ENCODE measurements at places on chromosomes 13 and 19. TPM values are rescaled to one million over a fixed set of nuclear protein-coding genes. Genes with fewer than 3 reads are reported as not detected.
A peak's percentile ranks its signal among the peaks of the same experiment; 100 is the strongest.

GRCh38 chr19:46298479-46299003, 1.7 kb downstream of the HIF3A start:
- peaks cover 7% of the 10 kb centered on the region for H3K4me1 ChIP-seq
- H3K27me3 ChIP-seq = peaks cover 42% of the 10 kb centered on the region
- DNase-seq = no peak

DNA sequence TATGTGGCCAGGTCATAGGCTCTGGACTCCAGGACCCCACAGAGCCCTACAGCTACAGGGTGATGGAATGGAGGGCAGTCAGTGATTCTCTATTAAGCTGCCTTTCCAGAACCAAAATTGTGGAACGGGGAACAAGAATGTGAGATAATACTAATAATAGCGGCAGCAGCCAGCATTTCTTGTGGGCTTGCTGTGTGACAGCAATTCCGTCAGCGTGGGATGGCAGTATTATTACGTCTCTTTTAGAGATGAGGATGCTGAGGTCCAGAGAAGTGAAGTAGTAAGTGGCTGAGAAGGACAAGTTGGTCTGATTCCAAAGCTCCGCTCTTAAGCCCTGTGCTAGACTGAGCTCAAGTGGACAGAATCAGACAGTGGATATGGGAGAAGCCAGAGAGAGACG, 24.4 kb downstream of the GRIK5 start:
- no peak for DNase-seq
- no peaks in the 10 kb centered on the region for H3K27me3 ChIP-seq
- H3K27ac ChIP-seq = no peak overlapping the region
- H3K36me3 ChIP-seq = no peaks in the 10 kb centered on the region
- no peak overlapping the region for H3K4me3 ChIP-seq

DNA sequence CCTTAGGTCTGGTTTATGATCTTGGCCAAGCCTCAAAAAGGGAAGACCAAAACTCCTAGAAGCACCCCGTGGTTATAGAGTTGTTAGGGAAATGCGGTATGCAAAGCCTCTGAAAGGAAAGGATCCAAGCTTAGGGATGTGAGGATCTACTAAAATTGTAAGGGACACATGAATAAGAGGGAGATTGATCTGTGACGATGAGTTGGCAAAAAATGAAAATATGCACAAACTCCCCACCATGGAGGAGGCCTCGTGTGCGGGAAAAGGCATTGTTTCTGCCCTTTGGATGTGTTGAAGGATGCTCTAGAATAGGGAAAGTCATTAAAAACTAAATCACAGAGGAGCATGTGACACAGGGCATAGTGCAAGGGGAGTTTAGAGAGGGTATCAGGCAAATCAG, 88.7 kb upstream of the UBL3 start:
- no peaks in the 10 kb centered on the region for H3K36me3 ChIP-seq
- H3K27me3 ChIP-seq = no peaks in the 10 kb centered on the region
- H3K4me3 ChIP-seq = no peak overlapping the region
- no peak for DNase-seq
- no peak overlapping the region for H3K27ac ChIP-seq

GRCh38 chr19:34228762-34229161, 25.6 kb upstream of the GARRE1 start:
- H3K4me1 ChIP-seq = peaks cover 22% of the 10 kb centered on the region
- H3K27ac ChIP-seq = no peak overlapping the region
- no peaks in the 10 kb centered on the region for H3K27me3 ChIP-seq
- no peak overlapping the region for H3K4me3 ChIP-seq
- no peak for DNase-seq

- peak overlapping the region; percentile 97 for H3K4me3 ChIP-seq
- H3K36me3 ChIP-seq = peaks cover 8% of the 10 kb centered on the region
- H3K27me3 ChIP-seq = no peaks in the 10 kb centered on the region
- peaks cover 32% of the 10 kb centered on the region for H3K4me1 ChIP-seq
Measured at GRCh38 chr19:49666120-49666444, 349 bp downstream of the BCL2L12 start.

GRCh38 chr19:5003781-5004180, 34.9 kb downstream of the KDM4B start:
- H3K4me3 ChIP-seq = no peak overlapping the region
- peaks cover 38% of the 10 kb centered on the region for H3K4me1 ChIP-seq
- H3K27ac ChIP-seq = no peak overlapping the region
- no peak for DNase-seq
- H3K36me3 ChIP-seq = peaks cover 8% of the 10 kb centered on the region
- H3K27me3 ChIP-seq = no peaks in the 10 kb centered on the region

DNA sequence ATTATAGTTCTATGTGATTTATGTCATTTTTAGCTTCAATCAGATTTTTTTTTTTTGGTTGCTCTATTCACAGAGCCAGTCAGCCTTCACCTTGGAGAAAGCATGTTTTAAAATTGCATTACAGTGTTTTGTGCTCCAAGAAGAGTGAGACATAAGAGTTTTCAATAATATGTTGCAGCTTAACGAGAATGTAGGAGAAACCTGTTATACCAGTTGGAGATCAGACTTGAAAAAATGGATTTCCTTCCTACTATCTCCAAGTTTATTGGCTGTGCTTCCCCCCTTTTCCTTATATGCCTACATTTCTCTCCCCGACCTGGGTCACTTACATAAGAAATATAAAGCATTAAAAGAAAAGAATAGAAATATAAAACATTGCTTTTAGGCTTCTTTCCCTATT, 123.9 kb upstream of the ARGLU1 start:
- no peak for DNase-seq
- no peaks in the 10 kb centered on the region for H3K4me1 ChIP-seq
- no peak overlapping the region for H3K4me3 ChIP-seq
- H3K27me3 ChIP-seq = no peaks in the 10 kb centered on the region

DNA sequence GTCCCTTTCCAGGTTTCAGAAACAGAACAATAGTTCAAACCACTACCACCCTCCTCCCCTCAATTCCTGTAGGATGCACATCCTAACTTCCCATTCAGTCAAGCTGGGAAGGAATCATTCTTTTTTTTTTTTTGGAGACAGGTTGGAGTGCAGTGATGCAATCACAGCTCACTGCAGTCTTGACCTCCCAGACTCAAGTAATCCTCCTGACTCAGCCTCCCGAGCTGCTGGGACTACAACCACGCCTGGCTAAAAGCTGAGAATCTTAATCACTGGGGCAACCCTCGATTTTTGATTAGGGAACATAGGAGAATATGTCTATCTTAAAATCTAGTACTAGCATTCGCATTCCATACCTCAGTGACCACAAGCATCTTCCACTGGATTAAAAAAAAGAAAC, 146.2 kb downstream of the ABCC4 start:
- H3K4me1 ChIP-seq = peaks cover 1% of the 10 kb centered on the region
- no peak overlapping the region for H3K4me3 ChIP-seq
- DNase-seq = no peak
- no peaks in the 10 kb centered on the region for H3K36me3 ChIP-seq

DNA sequence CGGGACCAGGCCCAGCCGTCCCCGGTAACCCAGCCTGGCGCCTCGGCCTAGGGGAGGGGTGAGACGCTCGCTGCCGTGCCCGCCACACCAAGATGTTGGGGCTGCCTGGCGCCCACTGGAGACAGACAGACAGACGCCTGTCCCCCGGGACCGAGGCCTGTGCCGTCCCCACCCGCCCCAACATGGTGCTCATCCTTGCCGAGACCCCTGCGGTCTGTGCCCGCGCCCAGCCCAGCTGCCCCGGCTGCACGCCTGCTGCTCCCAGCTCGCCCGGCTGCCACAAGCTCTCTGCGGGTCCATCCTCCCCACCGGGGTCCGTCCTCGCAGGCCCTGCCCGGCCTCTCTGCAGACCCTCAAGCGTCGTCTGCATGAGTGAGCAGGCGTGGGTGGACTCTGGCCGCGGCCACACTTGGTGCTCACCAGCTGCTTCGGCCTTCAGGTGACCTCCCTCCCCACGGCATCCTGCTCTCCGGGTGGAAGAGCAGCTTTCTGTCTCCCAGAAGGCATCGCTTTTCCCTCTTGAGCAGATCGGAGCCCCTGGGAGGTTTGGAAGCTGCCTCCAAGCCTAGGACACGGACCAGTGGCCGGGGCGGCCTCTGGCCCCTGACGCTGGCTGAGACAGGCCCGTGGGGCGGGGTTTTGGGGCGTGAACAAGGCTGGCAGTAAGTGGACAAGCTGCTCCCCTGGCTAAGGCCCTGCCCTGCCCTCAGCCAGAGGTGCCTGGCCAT, 6.7 kb upstream of the TMPRSS9 start:
- peaks cover 2% of the 10 kb centered on the region for H3K4me1 ChIP-seq
- H3K4me3 ChIP-seq = no peak overlapping the region
- no peak for DNase-seq
- no peaks in the 10 kb centered on the region for H3K36me3 ChIP-seq

- no peak for DNase-seq
- peaks cover 53% of the 10 kb centered on the region for H3K4me1 ChIP-seq
- no peaks in the 10 kb centered on the region for H3K36me3 ChIP-seq
- H3K4me3 ChIP-seq = no peak overlapping the region
Measured at GRCh38 chr19:47613165-47614020, 4.5 kb downstream of the BICRA start.

GRCh38 chr13:21909331-21909730, 238.5 kb downstream of the FGF9 start:
- H3K4me1 ChIP-seq = no peaks in the 10 kb centered on the region
- H3K36me3 ChIP-seq = no peaks in the 10 kb centered on the region
- peak overlapping the region; percentile 2 for H3K27ac ChIP-seq
- peaks cover 5% of the 10 kb centered on the region for H3K27me3 ChIP-seq
- no peak overlapping the region for H3K4me3 ChIP-seq

DNA sequence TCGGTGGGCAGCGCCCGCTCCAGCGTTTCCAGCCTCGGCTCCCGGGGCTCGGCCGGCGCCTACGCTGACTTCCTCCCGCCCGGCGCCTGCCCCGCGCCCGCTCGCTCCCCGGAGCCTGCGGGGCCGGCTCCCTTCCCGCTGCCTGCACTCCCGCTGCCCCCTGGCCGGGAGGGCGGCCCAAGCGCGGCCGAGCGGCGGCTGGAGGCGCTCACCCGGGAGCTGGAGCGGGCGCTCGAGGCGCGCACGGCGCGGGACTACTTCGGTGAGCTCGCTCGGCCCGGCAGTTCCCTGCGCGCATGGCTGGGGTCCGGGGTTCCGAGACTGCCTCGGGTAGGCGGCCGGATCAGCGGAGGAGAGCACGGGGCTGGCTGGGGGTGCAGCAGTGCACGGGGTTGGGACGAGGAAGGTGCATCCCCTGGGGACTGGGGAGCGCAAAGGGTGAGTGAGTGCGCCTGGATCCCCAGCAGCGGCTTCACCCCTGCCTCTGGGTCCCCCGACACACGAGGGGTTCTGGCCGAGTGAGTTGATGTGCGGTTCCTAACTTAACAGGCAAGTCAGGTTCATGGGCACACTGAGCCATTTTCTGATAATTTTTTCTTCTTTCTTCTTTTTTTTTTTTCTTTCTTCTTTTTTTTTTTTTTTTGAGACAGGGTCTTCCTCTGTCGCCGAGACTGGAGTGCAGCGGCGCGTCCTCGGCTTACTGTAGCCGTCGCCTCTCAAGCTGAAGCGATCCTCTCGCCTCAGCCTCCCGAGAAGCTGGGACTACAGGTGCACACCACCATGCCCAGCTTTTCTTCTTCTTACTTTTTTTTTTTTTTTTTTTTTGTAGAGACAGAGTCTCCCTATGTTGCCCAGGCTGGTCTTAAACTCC, 1.1 kb downstream of the WTIP start:
- peaks cover 10% of the 10 kb centered on the region for H3K4me1 ChIP-seq
- H3K27me3 ChIP-seq = peaks cover 17% of the 10 kb centered on the region
- no peak for DNase-seq
- H3K4me3 ChIP-seq = peak overlapping the region; percentile 79
- H3K36me3 ChIP-seq = no peaks in the 10 kb centered on the region

GRCh38 chr19:56667311-56667870, 4.2 kb downstream of the ZNF835 start:
- H3K4me1 ChIP-seq = peaks cover 23% of the 10 kb centered on the region
- no peak overlapping the region for H3K4me3 ChIP-seq
- no peak overlapping the region for H3K27ac ChIP-seq
- no peak for DNase-seq
- H3K27me3 ChIP-seq = no peaks in the 10 kb centered on the region
- H3K36me3 ChIP-seq = no peaks in the 10 kb centered on the region

GRCh38 chr19:30551271-30551670, 179.1 kb downstream of the ZNF536 start:
- no peaks in the 10 kb centered on the region for H3K36me3 ChIP-seq
- DNase-seq = no peak
- no peaks in the 10 kb centered on the region for H3K4me1 ChIP-seq
- no peak overlapping the region for H3K27ac ChIP-seq

DNA sequence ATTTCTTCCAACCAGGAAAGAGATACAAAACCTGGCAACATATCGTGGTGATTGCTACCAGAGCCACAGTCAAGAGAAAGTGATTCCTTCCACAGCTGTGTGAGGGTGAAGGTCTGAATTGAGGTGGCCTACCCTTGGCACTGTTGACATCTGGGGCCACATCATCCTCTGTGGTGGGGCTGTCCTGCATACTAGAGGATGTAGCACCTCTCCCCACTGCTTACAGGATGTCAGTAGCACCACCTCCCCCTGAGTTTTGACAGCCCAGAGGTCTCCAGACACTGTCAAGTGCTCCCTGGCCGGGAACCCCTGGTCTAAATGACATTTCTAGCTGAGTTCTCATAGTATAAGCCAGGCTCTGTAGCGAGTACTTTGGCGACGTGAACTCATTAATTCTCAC, 15.5 kb downstream of the PTGER1 start:
- H3K36me3 ChIP-seq = no peaks in the 10 kb centered on the region
- no peaks in the 10 kb centered on the region for H3K4me1 ChIP-seq
- H3K4me3 ChIP-seq = no peak overlapping the region
- H3K27me3 ChIP-seq = no peaks in the 10 kb centered on the region
- no peak overlapping the region for H3K27ac ChIP-seq

The DCT gene
- polyA plus RNA-seq = not detected

The CEACAM4 gene
- not detected for polyA plus RNA-seq

The NAPSA gene
- polyA plus RNA-seq = 1.8 TPM

The COL5A3 gene
- not detected for polyA plus RNA-seq

The KCNC3 gene
- not detected for polyA plus RNA-seq

The ZNF132 gene
- 3.2 TPM for polyA plus RNA-seq

The CPAMD8 gene
- polyA plus RNA-seq = 0.65 TPM

The ANKLE1 gene
- polyA plus RNA-seq = 1.9 TPM

The CIC gene
- polyA plus RNA-seq = 2.0 TPM

The WDR88 gene
- not detected for polyA plus RNA-seq

The KCNRG gene
- not detected for polyA plus RNA-seq

The FOXA3 gene
- not detected for polyA plus RNA-seq

The FGF21 gene
- not detected for polyA plus RNA-seq

The POU2F2 gene
- 16.5 TPM for polyA plus RNA-seq

All from naive B cell (primary cell).